ENCODE measurements at places on chromosomes 11 and 22.

DNA sequence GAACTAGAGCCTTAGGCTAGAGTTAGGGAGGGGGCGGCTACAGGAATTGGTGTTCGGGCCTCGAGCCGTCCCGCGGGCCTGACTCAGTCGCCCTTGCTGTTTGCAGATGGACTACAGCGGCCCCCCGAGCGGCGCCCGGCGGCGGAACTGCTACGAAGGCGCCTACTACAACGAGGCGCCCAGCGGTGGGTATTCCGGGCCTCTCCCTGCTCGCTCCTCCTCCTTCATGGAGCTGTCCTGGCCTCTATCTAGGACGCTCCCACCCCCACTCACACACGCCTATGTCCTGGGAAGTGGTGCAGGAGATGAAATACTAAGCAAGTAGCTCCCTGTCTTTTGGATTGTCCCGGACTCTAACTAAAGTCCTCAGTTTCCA, 1.4 kb downstream of the MYOD1 start:
- DNase-seq: no peak

DNA sequence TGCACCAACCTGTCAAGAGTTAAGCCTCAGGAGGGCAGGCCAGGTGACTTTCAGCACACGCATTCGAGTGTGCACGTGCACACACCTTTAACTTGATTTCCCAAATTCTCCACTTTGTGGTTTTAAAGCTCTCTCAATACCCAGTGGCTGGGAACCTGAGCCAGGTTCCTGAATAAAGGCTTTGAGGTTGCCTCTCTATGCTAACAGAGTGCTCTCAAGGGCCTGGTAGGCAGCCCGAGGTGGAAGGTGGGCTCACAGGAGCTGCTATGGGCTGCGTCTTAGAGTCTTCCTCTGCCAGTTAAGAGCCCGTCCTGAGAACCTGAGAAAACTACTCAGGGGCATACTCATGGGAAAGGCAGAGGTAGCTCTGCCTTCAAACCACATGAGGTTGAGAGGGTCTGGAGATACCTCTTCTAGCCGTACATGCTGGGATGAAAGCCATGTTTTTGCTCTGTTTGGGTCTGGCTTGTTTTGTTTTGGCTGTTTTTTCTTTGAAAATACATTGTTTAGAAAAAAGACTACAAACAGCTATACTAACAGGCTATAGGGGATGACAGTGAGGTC, 11.6 kb upstream of the SERPIND1 start:
- no peak for DNase-seq

DNA sequence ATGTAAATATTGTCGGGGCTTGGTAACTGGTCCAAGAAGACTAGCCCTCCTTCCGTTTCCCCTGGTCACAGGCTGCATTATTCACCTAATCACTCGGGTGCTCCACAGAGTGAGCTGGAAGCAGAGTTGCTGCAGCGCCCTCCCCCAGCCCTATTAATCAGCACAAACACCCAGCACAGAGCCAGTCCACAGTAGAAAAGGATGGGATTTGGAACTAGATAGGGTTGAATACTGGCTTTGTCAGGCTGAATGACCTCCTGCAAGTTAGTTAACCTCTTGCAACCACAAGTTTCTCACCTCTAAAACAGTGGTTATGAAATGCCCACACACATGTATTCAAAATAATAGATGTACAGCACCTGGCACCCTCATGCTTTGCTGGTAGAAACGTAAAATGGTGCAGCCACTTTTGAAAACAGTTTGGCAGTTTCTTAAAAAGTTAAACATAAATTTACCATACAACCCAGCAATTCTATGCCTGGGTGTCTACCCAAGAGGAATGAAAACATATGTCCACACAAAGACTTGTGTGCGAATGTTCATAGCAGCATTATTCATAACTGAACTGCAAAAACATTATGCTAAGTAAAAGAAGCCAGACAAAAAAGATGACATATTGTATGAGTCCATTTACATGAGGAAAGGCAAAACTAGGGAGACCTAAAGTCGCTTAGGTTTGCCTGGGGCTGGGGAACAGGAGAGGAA, 31.7 kb upstream of the APLP2 start:
- no peak for DNase-seq

DNA sequence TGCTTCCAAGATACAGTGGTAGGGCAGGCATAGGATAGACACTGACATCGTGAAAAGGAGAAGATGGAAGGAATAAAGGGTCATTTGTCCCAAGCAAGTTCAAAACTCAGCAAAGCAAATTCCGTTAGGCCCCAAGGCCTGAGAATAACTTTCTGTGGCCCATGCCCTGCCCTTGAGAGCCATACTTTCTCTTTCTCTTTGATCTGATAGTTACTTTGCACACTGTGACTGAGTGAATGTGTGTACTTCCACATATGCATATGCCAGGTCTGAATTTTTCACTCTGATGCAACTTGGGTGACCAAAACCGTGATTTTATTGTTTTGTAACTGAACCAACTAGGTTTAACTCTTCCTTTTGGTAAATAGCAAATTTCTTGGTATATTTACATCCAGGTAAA, 371.5 kb downstream of the RAB38 start:
- no peak for DNase-seq

- DNase-seq: no peak
Measured at GRCh38 chr11:11961399-11962028, 46.9 kb downstream of the DKK3 start.

DNA sequence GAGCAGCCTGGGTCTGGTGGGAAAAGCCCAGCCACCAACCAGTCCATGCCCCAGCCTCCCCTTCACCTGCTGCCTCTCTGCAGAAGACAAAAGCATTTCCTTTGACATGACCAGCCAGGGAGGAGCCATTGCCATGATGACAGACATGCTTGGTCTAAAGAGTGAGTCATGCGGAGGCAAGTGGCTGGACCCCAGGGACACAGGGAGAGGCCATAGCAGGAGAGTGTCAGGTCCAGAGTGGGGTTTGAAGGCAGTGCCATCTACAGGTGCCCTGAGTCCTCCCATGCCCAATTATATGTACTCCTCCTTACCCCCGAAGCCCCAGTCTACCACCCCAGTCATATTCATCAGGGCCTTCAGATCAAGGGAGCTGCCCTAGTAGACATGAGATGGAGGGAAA, 67.4 kb downstream of the SCN3B start:
- no peak for DNase-seq

Data from SK-N-MC (cell line).